ENCODE measurements at places on chromosomes 2 and 18.

DNA sequence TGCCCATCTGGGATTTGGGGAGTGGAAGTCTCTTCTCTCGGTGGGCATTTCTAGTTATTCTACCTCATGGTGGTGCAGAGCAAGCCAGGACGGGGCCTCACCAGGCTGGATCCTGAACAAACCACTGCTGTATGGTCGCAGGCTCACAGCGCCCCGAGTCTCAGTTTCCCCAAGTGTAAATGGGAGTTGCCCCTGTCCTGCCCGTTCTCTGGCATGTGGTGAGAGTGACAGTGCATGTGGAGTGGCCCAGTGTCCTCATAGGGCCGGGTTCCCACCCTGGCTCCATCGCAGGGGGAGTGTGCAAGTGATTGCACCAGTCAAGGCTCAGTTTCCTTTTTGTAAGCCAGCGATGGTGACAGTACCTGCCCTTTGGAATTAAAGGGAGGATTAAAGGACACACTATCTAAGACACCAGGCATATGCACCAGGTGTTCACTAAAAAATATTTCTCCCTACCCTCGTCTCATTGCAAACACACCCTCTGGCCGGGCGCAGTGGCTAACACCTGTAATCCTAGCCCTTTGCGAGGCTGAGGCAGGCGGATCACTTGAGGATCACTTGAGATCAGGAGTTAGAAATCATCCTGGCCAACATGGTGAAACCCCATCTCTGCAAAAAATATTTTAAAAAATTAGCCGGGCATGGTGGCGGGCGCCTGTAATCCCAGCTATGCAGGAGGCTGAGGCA, 173.3 kb upstream of the MYCN start:
- no peak for DNase-seq
- H3K4me1 ChIP-seq: no peaks in the 10 kb centered on the region
- H3K27ac ChIP-seq: no peak overlapping the region
- H3K27me3 ChIP-seq: no peaks in the 10 kb centered on the region
- H3K36me3 ChIP-seq: no peaks in the 10 kb centered on the region
- no peak overlapping the region for H3K4me3 ChIP-seq

DNA sequence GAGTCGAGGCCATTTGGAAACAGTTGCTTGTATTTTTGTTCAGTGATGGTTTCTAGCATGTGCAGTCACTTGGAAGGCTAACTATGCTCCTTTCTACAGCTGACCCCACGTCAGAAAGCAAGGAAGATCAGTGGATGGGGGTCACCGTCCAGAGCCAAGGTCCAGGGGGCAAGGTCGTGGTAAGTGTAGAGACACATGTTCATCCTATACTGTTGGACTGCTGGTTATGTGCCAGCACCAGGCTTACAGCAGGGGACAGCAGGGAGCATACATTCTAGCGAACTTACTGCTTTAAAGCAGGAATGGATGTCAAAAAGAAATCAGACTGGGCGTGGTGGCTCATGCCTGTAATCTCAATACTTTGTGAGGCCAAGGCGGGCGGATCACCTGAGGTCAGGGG, 40.0 kb downstream of the ITGA6 start:
- DNase-seq: no peak
- no peaks in the 10 kb centered on the region for H3K27me3 ChIP-seq
- no peak overlapping the region for H3K4me3 ChIP-seq

GRCh38 chr18:76823587-76824011, 1.2 kb downstream of the ZNF236 start:
- H3K36me3 ChIP-seq: peaks cover 15% of the 10 kb centered on the region
- no peaks in the 10 kb centered on the region for H3K27me3 ChIP-seq
- H3K27ac ChIP-seq: peak overlapping the region; percentile 72
- no peak for DNase-seq
- peaks cover 51% of the 10 kb centered on the region for H3K4me1 ChIP-seq

GRCh38 chr18:57422313-57422872, 12.8 kb upstream of the ONECUT2 start:
- no peak for DNase-seq
- H3K27ac ChIP-seq: no peak overlapping the region
- peaks cover 22% of the 10 kb centered on the region for H3K27me3 ChIP-seq
- peaks cover 2% of the 10 kb centered on the region for H3K36me3 ChIP-seq
- H3K4me1 ChIP-seq: no peaks in the 10 kb centered on the region
- no peak overlapping the region for H3K4me3 ChIP-seq

- H3K27me3 ChIP-seq: no peaks in the 10 kb centered on the region
- H3K27ac ChIP-seq: no peak overlapping the region
- no peak for DNase-seq
- H3K36me3 ChIP-seq: peaks cover 48% of the 10 kb centered on the region
- peaks cover 7% of the 10 kb centered on the region for H3K4me1 ChIP-seq
These were observed 3.8 kb upstream of the ANKRD23 start for GRCh38 chr2:96847586-96847985.

- H3K4me3 ChIP-seq: no peak overlapping the region
- no peak for DNase-seq
- H3K36me3 ChIP-seq: no peaks in the 10 kb centered on the region
These were observed 161.6 kb downstream of the CTIF start for GRCh38 chr18:48700446-48700845.

GRCh38 chr2:97885841-97886240, 109.9 kb downstream of the TMEM131 start:
- peaks cover 47% of the 10 kb centered on the region for H3K36me3 ChIP-seq
- no peaks in the 10 kb centered on the region for H3K27me3 ChIP-seq
- no peak for DNase-seq
- H3K4me3 ChIP-seq: no peak overlapping the region
- H3K4me1 ChIP-seq: no peaks in the 10 kb centered on the region

- H3K36me3 ChIP-seq: no peaks in the 10 kb centered on the region
- no peak overlapping the region for H3K27ac ChIP-seq
- H3K27me3 ChIP-seq: no peaks in the 10 kb centered on the region
- DNase-seq: no peak
- H3K4me3 ChIP-seq: no peak overlapping the region
These were observed 26.4 kb upstream of the B4GALT6 start for GRCh38 chr18:31710826-31711225.

DNA sequence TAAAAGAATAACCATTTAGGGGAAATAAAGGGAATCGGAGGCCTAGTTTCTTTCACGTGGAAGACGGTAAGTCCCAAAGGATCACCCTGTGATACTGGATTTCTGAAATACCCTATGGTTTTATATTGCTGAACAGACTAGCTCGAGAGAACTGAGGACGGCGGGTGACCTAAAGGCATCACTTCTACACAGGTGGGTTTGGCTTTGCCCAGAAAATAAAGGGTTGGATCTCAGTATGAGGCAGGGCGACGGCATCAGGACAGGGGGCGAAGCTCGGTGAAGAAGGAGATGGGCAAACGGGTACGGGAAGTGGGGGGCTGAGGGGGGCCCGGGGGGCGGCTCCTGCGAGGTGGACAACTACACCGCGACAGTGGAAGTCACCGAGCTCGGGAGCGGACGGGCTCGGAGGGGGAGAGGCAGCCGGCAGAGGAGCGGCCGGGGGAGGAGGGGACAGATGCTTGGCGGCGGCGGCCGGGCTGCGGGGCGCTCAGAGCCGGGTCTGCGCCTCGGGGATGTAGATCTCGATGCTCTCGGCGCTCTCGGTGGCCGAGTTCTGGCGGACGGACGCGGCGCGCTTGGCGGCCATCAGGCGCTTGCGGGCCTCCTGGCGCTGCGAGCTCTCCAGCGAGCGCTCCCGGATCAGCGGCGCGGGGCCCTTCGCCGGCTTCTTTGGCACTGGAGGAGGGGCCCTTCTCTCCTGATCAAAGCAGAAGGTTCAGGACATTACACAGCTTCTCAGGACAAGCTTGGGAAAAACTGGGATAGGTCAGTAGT, 48.9 kb downstream of the TGIF1 start:
- DNase-seq: no peak
- H3K4me3 ChIP-seq: peak overlapping the region; percentile 21
- no peaks in the 10 kb centered on the region for H3K36me3 ChIP-seq
- peaks cover 39% of the 10 kb centered on the region for H3K27me3 ChIP-seq

DNA sequence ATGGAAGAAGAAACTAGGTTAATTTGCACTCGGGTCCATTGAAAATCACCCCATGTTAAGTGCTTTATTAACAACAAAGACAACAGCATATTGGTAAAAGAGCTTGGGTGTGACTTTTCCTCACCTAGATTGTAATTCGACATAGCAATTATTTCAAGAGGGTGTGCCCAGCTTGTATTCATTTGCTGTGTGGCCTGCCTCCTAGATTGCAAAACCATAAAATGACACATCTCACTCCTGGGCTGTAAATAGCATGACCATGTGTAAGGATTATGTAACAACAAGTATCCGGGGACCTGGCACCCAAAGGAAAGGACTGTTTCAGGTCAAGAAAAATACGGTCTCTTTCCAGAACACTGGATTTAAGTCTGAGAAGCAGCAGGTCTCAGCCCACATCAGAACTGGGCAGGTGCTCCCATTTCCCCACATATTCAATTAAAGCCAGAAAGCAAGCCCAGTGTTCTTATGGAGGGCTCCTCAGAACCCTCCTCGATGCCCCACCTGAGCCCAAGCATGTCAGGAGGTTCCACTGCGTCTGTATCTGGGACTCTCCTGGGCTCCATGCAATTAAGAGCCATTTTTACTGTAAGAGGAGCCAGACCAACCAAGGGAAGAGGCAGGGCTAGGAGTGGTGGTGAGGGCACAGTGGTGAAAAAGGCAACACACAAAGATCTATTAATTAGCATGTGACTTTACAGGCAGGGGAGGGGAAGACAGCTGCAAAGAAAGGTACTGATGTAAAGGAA, 39.2 kb downstream of the MREG start:
- H3K27ac ChIP-seq: no peak overlapping the region
- no peak overlapping the region for H3K4me3 ChIP-seq

DNA sequence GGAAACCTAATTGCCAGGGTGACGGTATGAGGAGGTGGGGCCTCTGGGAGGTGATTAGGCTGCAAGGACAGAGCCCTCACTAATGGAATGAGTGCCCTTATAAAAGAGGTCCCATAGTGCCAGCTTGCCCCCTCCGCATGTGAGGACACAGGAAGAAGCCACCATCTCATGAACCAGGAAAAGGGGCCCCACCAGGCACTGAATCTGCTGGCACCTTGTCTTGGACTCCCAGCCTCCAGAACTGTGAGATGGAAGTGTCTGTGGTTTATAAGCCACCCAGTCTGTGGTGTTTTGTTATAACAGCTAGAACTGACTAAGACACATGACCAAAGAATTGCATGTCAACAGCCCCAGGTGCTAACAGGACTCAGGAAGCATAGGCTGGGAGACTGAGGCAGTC, 214.3 kb downstream of the MGAT5 start:
- no peaks in the 10 kb centered on the region for H3K36me3 ChIP-seq
- no peak overlapping the region for H3K27ac ChIP-seq
- H3K27me3 ChIP-seq: no peaks in the 10 kb centered on the region
- no peak for DNase-seq
- H3K4me3 ChIP-seq: no peak overlapping the region

- H3K27me3 ChIP-seq: peaks cover 12% of the 10 kb centered on the region
- no peak overlapping the region for H3K4me3 ChIP-seq
- H3K27ac ChIP-seq: no peak overlapping the region
- no peak for DNase-seq
These were observed 223.8 kb upstream of the SPRED2 start for GRCh38 chr2:65656160-65656718.

DNA sequence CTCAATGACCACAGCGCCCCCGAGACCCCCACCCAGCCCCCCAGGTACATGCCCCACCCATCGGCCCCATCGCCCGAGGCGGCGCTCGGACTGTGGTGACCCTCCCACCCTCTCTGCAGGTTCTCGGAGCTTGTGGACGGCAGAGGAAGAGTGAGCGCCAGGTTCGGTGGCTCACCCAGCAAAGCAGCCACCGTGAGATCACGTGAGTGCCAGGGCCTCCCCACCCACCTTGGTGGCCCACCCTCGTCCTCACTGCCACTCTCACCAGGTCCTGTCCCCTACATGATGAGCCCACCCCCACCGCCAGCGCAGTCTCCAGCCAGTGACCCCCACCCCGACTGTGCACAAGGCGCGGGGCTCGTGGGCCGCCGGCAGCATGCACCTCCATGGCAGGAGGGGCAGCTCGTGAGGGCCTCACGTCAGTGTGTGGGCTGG, 30.4 kb downstream of the MTERF4 start:
- no peak for DNase-seq
- no peak overlapping the region for H3K27ac ChIP-seq
- H3K4me1 ChIP-seq: no peaks in the 10 kb centered on the region
- no peaks in the 10 kb centered on the region for H3K36me3 ChIP-seq
- no peaks in the 10 kb centered on the region for H3K27me3 ChIP-seq
- H3K4me3 ChIP-seq: no peak overlapping the region

GRCh38 chr2:188159484-188159883, 132.2 kb upstream of the GULP1 start:
- H3K36me3 ChIP-seq: no peaks in the 10 kb centered on the region
- H3K27me3 ChIP-seq: no peaks in the 10 kb centered on the region
- H3K27ac ChIP-seq: no peak overlapping the region
- DNase-seq: no peak
- no peak overlapping the region for H3K4me3 ChIP-seq
- H3K4me1 ChIP-seq: no peaks in the 10 kb centered on the region

DNA sequence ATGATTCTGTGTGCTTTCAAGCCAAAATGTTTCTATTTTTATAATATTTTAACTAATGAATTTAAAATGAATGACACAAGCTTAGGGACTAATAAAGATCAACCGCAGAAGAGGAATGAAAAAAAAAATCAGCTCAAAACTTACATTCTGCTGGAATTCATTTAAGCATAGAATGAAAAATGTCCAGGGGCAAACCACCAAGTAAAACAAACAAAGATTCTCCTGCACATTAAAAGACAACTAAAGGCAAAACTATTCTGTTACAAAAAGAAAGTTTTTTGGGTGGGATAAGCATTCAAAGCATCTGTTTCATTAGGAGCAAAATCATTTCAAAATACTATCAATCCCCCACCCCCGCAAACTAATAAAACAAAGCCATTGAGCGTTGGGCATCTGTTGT, 99.3 kb upstream of the SOX11 start:
- no peaks in the 10 kb centered on the region for H3K4me1 ChIP-seq
- H3K27ac ChIP-seq: no peak overlapping the region

- no peak overlapping the region for H3K27ac ChIP-seq
- no peak overlapping the region for H3K4me3 ChIP-seq
- H3K27me3 ChIP-seq: no peaks in the 10 kb centered on the region
These were observed 8.1 kb downstream of the METTL21A start for GRCh38 chr2:207617011-207617671.

DNA sequence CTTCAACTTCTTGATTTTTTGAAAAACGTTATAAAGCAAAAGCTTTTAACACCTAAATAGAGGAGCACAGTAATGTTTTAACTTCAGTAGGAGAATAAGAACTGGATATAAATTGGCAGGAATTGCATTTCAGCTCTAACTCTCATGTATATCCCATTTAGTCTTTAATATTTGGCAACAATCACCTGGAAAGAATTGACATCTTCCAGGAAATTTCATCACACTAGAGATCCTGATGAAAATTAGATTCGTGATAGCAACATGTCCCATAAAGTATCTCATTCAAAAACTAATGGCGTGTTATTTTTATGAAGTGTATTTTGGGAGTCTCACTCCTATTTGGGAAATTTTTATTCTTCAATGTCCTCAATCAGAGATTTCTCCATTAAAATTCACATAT, 131.1 kb upstream of the DNAJC10 start:
- no peak for DNase-seq
- H3K27ac ChIP-seq: no peak overlapping the region
- no peaks in the 10 kb centered on the region for H3K27me3 ChIP-seq
- H3K4me3 ChIP-seq: no peak overlapping the region
- H3K36me3 ChIP-seq: no peaks in the 10 kb centered on the region
- no peaks in the 10 kb centered on the region for H3K4me1 ChIP-seq
